ENCODE measurements at places on chromosomes 12 and 14.

GRCh38 chr12:6842075-6842474, 1.4 kb downstream of the GNB3 start:
- no peak for DNase-seq

- no peak for DNase-seq
These were observed 48.3 kb upstream of the ZFP36L1 start for GRCh38 chr14:68841016-68841809.

- DNase-seq, result no peak
These were observed 66.7 kb downstream of the PDE3A start for GRCh38 chr12:20434996-20435395.

DNA sequence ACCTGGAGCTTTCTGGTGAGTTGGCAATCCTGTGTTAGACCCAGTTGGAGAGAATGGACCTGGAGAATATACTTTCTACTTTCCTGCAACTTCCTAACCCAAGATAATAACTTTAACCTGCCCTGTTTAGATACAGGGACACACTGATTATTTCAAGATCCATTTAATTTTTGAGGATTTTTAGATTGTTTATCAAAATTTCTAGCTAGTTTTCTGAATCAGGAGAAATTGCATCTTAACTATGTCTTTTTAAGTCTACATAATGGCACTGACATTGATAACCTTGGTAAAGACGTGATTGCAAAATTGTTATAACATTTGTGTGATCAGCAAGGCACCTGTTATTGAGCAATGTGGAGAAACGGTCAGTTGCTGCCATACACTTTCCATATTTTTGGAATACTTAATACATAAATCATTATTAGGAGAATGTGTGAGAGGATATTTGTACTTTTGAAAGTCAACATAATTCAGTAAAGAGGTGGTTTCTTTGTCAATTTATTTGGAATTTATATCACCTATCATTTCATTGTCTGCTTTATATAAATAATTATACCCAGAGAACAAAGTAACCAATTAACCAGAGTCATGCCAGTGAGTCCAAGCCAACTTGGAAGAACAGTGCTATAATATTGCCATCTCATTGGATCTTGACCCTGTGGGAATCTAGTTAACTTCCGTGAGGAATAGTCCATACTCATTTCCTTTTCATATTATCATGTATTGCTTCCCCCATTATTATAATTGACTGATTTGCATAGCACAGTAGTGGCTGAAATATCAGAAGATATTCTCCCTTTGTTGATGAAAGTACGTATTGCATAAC, 28.4 kb downstream of the NFYB start:
- DNase-seq, result no peak

DNA sequence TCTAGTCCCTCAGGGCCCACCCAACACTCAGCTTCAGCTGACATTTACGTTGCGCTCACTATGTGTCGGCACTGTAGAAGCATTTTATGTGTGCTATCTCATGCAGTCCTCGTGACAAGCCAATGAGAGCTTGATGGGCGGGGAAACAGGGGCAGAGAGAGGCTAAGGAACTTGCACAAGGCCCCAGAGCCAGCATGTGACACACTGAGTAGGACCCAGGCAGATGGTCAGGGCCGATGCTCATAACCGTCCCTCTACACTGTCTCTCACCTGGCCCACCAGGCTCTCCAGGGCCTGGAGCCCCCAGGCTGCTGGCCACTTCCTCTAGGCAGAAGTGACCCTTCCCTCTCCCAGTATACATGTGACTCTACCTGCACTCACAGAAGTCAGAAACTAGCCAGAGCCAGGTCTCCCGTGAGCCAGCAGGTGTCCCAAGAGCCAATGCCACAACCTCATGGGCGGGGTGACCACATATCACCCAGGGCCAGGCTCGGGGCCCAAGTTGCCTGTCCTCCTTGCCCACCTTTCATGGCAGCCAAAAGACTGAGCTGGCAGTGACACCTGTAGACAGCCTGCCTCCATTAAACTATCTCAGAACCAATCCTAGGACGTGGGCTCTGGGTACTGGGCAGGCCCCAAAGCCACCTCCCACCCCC, 38.3 kb downstream of the TTC7B start:
- no peak for DNase-seq

- no peak for DNase-seq
These were observed 78.7 kb downstream of the HECTD1 start for GRCh38 chr14:31128601-31129526.

GRCh38 chr12:24996102-24996797, 47.3 kb upstream of the BCAT1 start:
- no peak for DNase-seq

- DNase-seq, result no peak
These were observed 130.6 kb upstream of the SINHCAF start for GRCh38 chr12:31456562-31456961.

GRCh38 chr12:30911207-30911606, 15.3 kb upstream of the TSPAN11 start:
- DNase-seq, result no peak

DNA sequence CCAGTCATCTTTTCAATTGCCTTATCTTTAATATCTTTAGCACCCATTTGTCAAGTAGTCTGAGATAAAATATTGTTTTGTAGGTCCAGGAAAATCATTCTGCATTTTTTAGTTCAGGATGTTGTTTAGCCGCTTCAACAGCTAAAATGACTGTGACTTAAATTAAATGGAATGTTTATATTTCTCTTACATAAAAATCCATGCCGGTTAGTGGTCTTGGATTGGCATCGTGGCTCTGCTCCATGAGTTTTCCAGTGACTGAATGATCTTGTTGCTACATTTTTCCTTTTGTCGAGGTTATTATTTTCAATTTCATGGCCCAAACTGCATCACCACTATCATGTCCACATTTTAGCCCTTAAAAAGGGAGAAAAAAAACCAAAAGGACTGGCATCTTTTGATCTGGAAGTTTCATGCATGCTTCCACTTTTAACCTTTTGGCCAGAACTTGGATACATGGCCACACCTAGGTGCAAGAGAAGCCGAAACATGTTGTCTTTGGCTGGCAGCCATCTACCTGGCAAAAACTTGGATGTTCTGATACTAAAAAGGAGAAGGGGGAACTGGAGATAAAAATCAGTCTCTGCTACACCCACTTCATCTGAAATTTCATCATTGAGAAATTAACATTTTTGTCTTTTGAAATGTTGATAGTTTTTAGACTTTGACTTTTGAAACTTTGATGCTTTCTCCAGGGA, 142.4 kb downstream of the OTOGL start:
- DNase-seq, result no peak

DNA sequence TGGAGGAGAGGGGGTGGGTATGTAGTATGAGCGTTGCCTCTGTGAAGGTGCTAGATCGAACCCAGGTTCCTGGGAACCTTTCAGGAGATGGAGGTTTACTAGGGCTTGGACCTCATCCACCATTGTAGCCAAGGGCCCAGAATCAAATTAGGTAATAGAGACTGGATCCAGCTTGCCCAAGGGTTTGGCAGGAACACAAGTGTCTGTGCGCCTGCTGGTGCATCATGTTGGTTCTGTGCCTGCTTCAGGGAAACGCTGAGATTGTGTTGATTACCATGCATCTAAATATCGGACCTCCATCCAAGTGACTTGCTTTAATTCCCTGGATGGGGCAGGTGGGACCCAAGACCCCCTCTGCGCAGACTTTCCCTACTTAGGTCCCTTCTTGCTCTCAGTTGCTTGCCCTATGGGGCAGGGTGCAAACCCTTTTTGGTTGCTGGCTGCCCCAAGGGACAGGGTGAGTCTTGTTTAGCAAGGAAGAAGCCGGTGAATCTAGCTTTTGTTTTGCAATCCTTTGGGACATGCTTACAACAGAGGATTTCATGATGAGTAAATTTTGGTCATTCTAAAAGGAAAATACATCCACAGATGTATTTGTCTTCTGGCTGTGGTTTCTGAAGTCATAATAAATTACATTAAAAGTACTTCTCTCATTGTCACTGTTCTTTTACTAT, 189.8 kb upstream of the PRICKLE1 start:
- no peak for DNase-seq

- peak; percentile 82 for DNase-seq
These were observed 164.8 kb downstream of the ZFP36L1 start for GRCh38 chr14:68627868-68628604.

DNA sequence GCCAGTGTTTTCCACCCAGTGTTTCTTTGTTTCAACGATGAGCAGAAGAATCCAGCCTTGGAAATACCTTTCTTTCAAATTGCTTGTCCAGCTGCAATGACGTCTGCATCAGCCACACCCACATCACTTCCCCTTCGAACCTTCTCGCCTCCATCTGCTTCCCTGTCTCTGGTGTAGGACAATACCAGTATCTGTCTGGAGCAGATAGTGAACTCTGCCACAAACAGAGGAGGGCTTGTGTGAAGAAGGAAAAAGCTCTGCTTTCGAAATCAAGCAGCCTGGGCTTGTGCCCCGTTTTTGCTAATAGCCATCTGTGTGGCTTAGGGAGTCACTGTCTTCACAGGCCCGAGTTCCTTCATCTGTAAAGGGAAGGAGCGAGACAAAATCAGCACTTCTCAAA, 415.4 kb downstream of the ZFP36L1 start:
- peak; percentile 36 for DNase-seq

- DNase-seq, result peak; percentile 64
These were observed 19.9 kb downstream of the CDKN1B start for GRCh38 chr12:12736759-12737676.

GRCh38 chr12:120444676-120445075, 1.5 kb downstream of the TRIAP1 start:
- DNase-seq, result no peak

DNA sequence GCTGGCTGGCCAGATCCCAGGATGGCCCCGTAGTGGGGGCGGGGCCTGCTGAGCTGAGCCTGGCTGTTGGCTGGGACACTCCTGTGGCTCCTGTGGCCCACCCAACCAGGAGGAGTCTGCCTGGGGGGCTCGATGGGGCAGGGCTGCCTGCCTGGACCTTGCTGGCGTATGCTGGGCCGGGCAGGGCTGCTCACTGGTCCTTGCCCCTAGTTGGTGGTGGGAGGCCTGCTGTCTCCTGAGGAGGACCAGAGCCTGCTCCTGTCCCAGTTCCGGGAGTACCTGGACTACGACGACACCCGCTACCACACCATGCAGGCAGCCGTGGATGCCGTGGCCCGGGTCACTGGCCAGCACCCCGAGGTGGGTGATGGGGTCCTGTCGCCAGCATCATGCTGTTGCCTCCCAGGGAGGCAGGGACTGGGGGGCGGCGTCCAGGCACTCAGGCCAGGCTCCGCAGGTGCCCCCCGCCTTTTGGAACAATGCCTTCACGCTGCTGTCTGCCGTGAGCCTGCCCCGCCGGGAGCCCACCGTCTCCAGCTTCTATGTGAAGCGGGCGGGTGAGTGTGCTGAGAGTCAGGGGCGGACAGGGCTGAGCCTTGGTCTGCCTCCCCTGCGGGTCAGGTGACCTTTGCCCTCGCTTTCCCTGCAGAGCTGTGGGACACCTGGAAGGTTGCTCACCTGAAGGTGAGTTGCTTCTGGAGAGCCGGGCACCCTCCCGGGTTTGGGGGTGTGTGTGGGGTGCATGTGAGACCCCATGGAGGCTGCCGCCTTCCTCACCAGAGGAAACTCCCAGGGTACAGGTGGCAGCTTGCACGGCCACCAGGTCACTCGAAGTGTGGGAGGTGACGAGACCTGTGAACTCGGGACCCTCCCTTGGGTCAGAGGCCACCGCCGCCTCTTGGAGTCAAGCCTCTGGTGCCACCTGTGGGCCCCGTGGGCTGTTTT, 3.4 kb downstream of the NOC4L start:
- no peak for DNase-seq

DNA sequence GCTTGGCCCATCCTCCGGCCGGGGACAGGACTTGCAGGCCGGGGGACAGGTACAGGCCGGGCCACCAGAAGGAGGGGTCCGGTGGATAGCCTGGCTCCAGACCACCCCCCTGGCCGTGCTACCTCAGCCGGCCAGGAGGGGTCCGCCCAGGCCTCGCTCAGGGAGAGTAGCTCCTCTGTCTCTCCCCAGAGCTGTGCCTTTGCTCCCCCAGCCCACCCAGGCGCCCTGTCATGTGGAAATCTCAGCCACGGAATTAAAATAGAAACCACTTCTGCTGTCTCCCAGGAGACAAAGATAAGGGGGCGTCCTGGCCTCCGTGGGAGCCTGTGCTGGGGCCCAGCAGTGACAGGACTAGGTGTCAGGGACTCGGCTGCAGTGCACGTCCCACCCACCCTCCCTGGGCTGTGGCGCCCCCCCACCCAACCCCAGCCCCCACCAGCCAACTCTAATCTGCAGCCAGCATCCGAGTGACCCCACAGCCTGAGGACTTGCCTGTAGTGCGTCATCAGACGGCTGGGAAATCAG, 3.3 kb upstream of the CRIP2 start:
- DNase-seq, result no peak

DNA sequence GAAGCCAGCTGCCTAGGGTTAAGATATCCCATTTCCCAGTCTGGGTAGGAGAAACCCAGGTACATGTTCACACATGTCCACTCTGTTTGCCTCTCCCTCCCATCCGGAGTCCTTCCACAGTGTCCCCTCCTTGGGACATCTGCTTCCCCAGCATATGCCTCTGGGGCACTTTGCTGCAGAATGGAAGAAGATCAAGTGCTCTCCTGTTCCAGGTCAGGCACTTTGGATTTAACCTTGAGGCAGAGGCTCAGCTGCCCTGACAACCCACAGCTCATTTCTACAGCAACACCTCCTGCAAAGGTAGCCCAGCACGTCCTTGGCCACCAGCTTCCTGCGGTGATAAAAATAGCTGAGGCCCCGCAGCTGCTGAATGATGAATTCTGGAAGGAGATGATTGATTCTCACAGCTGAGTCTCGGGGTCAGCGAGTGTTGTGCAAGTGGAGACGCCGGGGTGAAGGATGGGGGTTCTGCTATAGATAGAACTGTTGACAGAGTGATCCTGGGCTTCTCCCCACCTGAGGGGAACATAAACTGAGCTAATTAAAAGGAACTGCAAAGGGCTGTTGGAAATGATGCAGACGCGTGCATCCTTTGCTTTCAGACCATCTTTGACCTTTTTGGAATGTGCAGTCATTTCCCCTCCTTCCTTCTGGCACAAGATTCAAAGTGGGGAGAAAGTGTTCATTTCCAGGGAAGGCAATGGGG, 145.0 kb downstream of the SLC38A6 start:
- no peak for DNase-seq

DNA sequence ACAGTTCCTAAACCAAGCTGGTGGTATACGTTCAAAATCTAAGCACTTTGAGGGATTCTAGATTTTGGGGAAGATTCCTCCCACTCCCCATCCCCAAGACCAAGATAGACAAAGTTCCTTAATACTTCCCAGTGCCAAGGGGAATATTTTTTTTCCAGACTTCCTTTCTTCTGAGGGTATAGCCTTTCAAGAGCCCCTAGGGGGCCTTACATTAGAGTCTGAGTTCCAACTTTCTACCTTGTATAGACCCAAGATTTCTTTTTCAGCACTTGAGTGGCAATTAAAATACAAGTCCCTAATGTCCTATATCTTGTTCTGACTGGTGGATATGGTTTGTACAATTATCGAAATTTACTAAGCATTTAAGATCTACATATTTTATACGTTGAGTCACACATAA, 28.7 kb upstream of the SOS2 start:
- no peak for DNase-seq

GRCh38 chr12:123998991-123999359, 26.0 kb downstream of the ZNF664 start:
- DNase-seq, result no peak

- no peak for DNase-seq
These were observed 157.0 kb upstream of the RBM19 start for GRCh38 chr12:114123108-114123507.
